Liver (tissue), 10 donors: ENCODE measurements at places on chromosomes 16 and 17.

DNA sequence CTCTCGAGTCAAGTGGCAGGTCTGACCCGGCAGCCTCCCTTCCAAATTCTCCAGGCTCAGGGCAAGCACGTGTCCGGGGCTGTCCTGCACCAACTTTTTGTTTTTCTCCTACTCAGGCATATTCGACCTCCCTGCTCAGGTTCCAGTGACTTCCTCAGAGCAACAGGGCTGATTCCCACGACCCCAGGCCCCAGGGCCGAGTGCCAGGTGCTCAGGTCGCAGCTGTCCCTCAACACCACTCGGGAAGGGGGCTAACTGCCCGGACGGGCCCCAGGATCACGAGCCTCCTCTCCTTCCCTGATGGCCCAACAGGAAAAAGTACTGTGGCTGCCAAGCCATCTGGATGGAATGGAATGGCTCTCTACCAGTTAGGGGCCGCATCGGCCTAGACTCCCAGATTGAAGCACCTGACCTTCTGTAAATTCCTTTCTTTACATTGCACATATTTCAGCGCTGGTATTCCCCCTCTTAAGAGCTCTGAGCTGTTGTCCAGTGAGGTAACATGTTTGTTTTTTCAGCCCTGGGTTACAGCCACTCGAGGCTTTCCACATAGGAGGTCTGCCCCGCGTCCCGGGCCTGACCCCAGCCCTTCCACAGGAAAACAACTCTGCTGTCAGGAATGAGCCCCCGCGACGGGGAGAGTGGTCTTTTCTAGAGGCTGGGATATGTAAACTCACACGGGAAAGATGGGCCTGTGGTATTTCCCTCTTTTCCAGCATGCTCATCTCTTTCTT, 25.0 kb downstream of the NXN start:
- no peaks in the 10 kb centered on the region for H3K4me1 ChIP-seq
- no peaks in the 10 kb centered on the region for H3K36me3 ChIP-seq
- no peak for DNase-seq
- H3K27me3 ChIP-seq, result no peaks in the 10 kb centered on the region
- H3K4me3 ChIP-seq, result no peak overlapping the region

DNA sequence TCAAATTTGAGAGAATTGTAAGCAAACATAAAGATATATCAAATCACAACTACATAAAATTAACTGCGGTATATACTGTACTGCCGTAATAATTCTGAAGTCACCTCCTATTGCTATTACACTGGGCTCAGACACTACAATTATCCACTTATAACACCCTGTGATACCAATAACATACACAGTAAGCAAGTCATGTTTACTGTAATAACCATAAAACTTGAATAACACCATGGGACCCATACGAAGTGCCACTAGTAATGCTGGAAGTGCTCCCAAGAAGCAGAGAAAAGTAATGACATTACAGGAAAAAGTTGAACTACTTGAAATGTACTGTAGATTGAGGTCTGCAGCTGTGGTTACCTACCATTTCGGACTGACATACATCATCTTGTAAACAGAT, 24.0 kb downstream of the CMC2 start:
- H3K27ac ChIP-seq, result no peak overlapping the region
- H3K27me3 ChIP-seq, result no peaks in the 10 kb centered on the region
- H3K4me1 ChIP-seq, result peaks cover 28% of the 10 kb centered on the region
- no peak overlapping the region for H3K4me3 ChIP-seq
- DNase-seq, result no peak

GRCh38 chr16:85650135-85650843, 37.2 kb downstream of the GSE1 start:
- no peak overlapping the region for H3K4me3 ChIP-seq
- no peak for DNase-seq
- peaks cover 3% of the 10 kb centered on the region for H3K4me1 ChIP-seq
- no peaks in the 10 kb centered on the region for H3K27me3 ChIP-seq
- peaks cover 7% of the 10 kb centered on the region for H3K36me3 ChIP-seq

DNA sequence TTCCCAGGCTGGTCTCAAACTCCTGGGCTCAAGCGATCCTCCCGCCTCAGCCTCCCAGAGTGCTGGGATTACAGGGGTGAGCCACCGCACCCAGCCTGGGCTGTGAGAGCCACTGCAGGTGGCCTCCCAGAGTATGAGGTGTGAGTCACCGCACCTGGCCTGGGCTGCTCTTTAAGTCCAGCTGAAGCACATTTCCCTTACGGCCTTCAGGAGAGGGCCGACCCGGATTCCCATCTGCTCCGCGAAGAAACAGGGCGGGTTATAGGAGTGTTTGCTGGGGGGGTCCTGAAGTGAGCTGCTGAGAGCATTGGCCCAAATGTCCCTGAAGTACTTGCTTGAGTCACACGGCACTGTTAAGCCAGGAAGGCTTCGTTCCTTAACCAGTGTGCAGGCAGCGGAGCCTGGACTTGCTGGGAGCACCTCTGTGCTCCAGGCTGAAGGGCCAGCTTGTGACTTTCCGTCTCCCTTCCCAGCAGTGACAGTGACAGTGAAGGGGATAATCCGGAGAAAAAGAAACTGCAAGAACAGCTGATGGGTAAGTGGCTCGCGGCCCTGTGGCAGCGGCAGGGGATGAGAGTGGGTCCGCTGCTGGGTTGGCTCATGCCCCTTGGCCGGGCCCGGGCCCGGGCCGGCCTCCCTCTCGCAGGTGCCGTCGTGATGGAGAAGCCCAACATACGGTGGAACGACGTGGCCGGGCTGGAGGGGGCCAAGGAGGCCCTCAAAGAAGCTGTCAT, 7.2 kb downstream of the VPS4A start:
- H3K4me3 ChIP-seq, result no peak overlapping the region
- H3K36me3 ChIP-seq, result peaks cover 34% of the 10 kb centered on the region
- no peaks in the 10 kb centered on the region for H3K27me3 ChIP-seq
- DNase-seq, result no peak
- H3K4me1 ChIP-seq, result peaks cover 63% of the 10 kb centered on the region

DNA sequence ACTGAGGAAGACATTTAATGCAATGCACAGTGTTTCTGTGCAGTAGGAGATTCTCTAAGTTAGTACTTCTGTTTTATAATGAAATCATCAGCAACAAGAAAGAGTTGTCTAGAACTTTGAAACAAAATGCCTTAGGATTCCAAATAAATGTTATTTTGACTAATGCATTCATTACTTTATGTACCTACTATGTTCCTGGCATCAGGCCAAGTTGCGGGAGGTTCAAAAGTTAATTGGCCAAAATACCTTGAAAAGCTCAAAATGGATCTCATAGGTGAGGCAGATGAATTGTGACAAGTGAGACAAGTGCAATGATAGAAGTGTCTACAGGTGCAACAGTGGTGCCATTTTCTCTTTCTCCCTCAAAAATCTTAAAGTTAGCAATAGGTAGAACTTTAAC, 289.4 kb downstream of the TOX3 start:
- no peak overlapping the region for H3K4me3 ChIP-seq

DNA sequence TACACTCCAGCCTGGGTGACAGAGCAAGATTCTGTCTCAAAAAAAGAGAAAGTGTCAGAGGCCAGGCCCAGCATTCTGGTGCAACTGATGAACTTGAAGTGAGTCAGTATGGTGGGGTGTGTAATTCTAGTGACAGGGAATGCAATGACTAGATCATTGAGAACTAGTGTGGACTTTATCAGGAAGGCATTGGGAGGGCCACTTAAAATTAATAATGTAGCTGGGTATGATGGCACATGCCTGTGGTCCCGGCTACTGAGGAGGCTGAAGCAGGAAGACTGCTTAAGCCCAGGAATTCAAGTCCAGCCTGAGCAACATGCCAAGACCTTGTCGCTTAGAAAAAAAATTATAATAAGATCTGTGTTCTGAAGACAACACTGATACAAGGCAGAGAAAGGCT, 90.8 kb downstream of the STX8 start:
- no peak overlapping the region for H3K4me3 ChIP-seq
- no peak for DNase-seq
- H3K27ac ChIP-seq, result no peak overlapping the region
- no peaks in the 10 kb centered on the region for H3K27me3 ChIP-seq
- H3K4me1 ChIP-seq, result no peaks in the 10 kb centered on the region

- no peaks in the 10 kb centered on the region for H3K36me3 ChIP-seq
- peaks cover 34% of the 10 kb centered on the region for H3K4me1 ChIP-seq
- no peaks in the 10 kb centered on the region for H3K27me3 ChIP-seq
- H3K4me3 ChIP-seq, result no peak overlapping the region
Measured at GRCh38 chr17:57096472-57097202, 11.6 kb downstream of the AKAP1 start.

- DNase-seq, result no peak
- H3K27me3 ChIP-seq, result no peaks in the 10 kb centered on the region
- peaks cover 2% of the 10 kb centered on the region for H3K36me3 ChIP-seq
- H3K27ac ChIP-seq, result no peak overlapping the region
- no peaks in the 10 kb centered on the region for H3K4me1 ChIP-seq
Measured at GRCh38 chr17:80781211-80781610, 210.4 kb upstream of the CHMP6 start.

GRCh38 chr17:79619636-79620206, 8.9 kb upstream of the RBFOX3 start:
- peaks cover 2% of the 10 kb centered on the region for H3K27me3 ChIP-seq
- DNase-seq, result no peak
- H3K36me3 ChIP-seq, result no peaks in the 10 kb centered on the region
- no peaks in the 10 kb centered on the region for H3K4me1 ChIP-seq
- no peak overlapping the region for H3K4me3 ChIP-seq

- no peaks in the 10 kb centered on the region for H3K4me1 ChIP-seq
- H3K36me3 ChIP-seq, result no peaks in the 10 kb centered on the region
- H3K27me3 ChIP-seq, result no peaks in the 10 kb centered on the region
- no peak for DNase-seq
- H3K27ac ChIP-seq, result no peak overlapping the region
Measured at GRCh38 chr16:17432901-17433576, 37.7 kb downstream of the XYLT1 start.

DNA sequence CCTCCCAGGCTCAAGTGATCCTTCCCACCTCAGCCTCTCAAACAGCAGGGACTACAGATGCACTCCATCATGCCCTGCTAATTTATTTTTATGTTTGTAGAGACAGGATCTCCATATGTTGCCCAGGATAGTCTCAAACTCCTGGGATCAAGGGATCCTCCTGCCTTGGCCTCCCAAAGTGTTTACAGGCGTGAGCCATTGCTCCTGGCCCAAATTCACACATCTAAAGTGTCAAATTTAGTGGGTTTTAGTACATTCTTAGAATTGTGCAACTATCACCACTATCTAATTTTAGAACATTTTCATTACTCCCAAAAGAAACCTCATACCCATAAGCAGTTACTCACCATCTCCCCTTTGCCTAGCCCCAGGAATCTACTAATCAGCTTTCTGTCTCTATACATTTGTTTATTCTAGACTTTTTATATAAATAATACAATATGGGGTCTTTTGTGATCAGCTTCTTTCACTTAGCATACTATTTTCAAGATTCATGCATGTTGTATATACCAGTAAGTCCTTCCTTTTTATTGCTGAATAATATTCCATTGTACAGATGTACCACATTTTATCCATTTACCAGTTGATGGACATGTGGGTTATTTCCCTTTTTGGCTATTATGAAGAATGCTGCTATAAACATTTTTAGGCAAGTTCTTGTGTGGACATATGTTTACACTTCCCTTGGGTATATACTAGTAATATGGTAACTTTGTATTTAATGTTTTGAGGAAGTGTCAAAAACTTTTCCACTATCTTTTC, 25.1 kb upstream of the ITGA2B start:
- no peaks in the 10 kb centered on the region for H3K27me3 ChIP-seq
- H3K27ac ChIP-seq, result no peak overlapping the region
- DNase-seq, result no peak
- H3K4me1 ChIP-seq, result no peaks in the 10 kb centered on the region
- H3K4me3 ChIP-seq, result no peak overlapping the region

DNA sequence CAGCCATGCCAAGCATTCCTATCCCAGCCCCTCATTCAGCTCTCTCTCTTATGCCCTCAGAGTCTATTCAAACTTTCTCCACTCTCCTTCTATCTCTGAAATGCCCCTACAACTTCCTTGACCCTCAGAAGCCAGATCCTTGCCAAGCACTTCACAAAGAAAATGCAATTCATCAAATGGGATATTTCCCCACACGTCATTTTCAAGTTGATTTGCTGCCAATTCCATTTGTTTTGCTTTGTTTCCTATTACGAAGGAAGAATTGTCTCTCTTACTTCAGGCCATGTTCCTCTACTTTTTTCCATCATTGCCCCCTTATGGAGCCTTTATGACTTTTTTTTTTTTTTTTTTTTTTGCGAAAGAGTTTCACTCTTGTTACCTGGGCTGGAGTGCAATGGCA, 9.2 kb upstream of the ALOX12 start:
- no peaks in the 10 kb centered on the region for H3K4me1 ChIP-seq
- no peak overlapping the region for H3K27ac ChIP-seq
- no peak overlapping the region for H3K4me3 ChIP-seq
- no peaks in the 10 kb centered on the region for H3K27me3 ChIP-seq
- H3K36me3 ChIP-seq, result no peaks in the 10 kb centered on the region

- no peak overlapping the region for H3K4me3 ChIP-seq
- no peaks in the 10 kb centered on the region for H3K36me3 ChIP-seq
- no peak for DNase-seq
- H3K27ac ChIP-seq, result no peak overlapping the region
- no peaks in the 10 kb centered on the region for H3K27me3 ChIP-seq
Measured at GRCh38 chr17:56142781-56143180, 10.5 kb upstream of the ANKFN1 start.

- no peaks in the 10 kb centered on the region for H3K36me3 ChIP-seq
- H3K4me3 ChIP-seq, result no peak overlapping the region
- no peaks in the 10 kb centered on the region for H3K4me1 ChIP-seq
Measured at GRCh38 chr17:78241277-78242023, 10.0 kb downstream of the TMEM235 start.

- H3K4me1 ChIP-seq, result peaks cover 3% of the 10 kb centered on the region
- no peak overlapping the region for H3K4me3 ChIP-seq
- no peak for DNase-seq
- H3K36me3 ChIP-seq, result no peaks in the 10 kb centered on the region
- peak overlapping the region; percentile 32 for H3K27ac ChIP-seq
- H3K27me3 ChIP-seq, result no peaks in the 10 kb centered on the region
Measured at GRCh38 chr16:23114131-23114904, 34.9 kb downstream of the USP31 start.

- H3K4me1 ChIP-seq, result peaks cover 83% of the 10 kb centered on the region
- H3K36me3 ChIP-seq, result peaks cover 7% of the 10 kb centered on the region
- H3K27me3 ChIP-seq, result no peaks in the 10 kb centered on the region
- H3K27ac ChIP-seq, result peak overlapping the region; percentile 84
Measured at GRCh38 chr17:47945529-47946508, 4.4 kb downstream of the PNPO start.

- no peak for DNase-seq
- no peaks in the 10 kb centered on the region for H3K36me3 ChIP-seq
- peak overlapping the region; percentile 26 for H3K27ac ChIP-seq
- H3K4me1 ChIP-seq, result peaks cover 7% of the 10 kb centered on the region
- no peaks in the 10 kb centered on the region for H3K27me3 ChIP-seq
Measured at GRCh38 chr16:66521951-66522771, 27.8 kb downstream of the TK2 start.
